ENCODE measurements at places on chromosomes 3 and 15.

- no peak for DNase-seq
Measured at GRCh38 chr15:59028387-59028955, 41.0 kb downstream of the RNF111 start.

- no peak for DNase-seq
Measured at GRCh38 chr15:82799183-82799841, 6.6 kb downstream of the FSD2 start.

DNA sequence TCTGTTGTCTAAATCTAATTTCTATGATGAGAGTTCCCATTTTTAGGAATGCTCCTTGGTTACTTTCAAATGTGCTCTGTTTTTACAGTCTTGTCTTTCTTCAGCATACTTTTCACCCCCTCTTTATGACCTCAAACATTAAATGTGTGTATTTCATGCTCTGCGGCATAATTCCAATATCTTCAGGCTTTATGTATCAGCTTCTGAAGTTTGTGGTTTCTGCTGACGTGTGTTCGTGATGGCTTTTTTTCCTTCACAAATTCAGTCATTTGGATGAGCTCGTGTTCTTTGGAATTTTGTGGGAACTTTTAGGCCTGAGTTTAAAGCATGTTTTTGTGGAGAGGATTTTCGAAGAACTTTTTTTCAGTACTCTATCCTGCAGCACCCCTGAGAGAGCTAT is 97.7 kb upstream of the CHRNA7 start:
- DNase-seq, result no peak

DNA sequence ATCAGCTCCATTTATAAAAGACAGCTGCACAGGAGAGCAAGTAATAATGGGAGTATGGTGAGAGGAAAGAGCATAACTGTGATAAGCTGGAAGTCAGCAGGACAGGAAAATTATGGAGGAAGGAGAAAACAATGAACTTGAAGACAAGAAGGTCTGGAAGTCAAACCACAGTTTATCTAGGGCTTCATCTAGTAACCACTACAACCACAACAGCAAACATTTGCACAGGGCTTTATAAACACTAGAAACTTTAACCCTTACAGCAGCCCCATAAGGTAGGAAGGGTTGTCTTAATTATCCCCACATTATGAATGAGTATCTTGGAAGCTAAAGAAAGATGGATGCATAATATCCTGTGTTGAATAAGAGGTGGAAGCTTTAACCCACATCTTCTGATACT is 820.8 kb downstream of the IGSF11 start:
- DNase-seq, result no peak

- DNase-seq, result no peak
Measured at GRCh38 chr15:65783872-65784271, 8.2 kb downstream of the DENND4A start.

GRCh38 chr15:63442080-63442479 is 60.4 kb upstream of the CA12 start:
- DNase-seq, result no peak

GRCh38 chr3:71083726-71084131 is 499.8 kb downstream of the FOXP1 start:
- DNase-seq, result no peak

DNA sequence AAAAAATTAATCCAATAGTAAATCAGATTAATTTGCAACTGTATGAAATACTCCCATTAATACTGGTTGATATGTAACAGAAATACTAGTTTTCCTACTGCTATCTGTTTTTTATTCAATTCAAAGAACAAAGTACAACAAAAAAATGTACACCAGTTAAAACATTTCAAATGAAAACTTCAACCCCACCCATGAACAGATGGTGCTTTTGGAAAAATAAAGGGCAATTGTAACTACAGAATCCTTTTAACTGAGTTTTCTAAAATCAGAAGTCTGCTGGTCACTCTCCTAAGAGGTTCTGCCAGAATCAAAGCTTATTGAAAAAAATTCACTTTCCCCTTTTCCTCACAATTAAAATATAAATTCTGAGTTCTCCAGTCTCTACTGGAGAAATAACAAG is 34.3 kb downstream of the DENND6A start:
- DNase-seq, result no peak

DNA sequence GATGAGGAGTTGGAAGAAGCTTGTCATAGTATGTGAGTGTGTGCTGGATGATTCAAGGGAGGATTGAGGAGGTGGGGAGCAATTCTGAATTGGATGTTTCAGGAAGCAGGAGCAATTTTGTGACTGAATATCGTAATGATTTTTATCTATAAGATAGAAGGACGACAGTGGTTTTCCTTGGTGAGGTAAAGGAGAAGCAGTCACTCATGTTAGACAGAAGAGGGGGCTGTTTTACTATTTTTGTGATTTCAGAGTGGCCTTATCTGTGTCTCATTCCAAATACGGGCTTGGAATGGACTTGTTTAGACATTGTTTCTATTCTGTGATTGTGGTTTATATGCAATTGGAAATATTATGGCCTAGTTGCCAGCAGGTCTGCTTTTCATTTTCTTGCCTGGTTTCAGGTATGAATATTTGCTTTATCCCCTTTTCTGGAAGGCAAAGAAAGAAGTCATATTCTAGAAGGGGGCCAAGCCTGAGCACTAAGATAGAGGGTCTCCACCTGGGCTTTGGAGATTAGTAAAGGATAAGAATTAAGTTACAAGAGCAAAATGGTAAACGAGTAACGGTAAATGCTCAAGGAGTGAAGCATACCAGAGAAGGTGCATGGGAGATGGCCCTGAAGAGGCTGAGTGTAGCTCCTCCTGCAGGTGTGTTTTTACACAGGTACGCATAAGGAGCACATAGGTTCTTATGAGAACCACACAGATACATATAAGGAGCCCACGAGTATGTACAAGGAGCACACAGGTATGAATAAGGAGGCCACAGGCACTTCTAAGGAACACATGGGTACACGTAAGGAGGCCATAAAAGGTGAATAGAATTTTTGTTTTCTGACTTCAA is 124.6 kb upstream of the KCNAB1 start:
- DNase-seq, result peak; percentile 60

DNA sequence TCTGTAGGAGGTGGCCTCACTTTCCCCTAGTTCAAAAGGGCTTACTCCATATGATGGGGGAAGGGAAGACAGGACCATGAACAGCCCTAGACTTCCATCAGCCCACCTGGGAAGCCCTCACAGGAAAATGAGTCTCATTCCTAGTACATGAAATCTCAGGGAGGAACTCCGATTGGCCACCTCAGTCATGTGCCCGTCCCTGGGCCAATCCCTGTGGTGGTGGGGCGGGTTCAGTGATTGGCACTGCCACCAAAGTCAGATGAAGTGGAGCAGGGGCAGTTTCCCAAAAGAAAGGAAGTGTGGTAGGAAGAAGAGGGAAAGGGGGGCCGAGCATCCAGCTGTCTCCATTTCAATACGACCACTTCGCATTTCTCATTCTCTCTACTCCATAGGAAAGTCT is 25.9 kb upstream of the GP9 start:
- no peak for DNase-seq

GRCh38 chr3:196949285-196949619 is 6.9 kb upstream of the NCBP2 start:
- no peak for DNase-seq

DNA sequence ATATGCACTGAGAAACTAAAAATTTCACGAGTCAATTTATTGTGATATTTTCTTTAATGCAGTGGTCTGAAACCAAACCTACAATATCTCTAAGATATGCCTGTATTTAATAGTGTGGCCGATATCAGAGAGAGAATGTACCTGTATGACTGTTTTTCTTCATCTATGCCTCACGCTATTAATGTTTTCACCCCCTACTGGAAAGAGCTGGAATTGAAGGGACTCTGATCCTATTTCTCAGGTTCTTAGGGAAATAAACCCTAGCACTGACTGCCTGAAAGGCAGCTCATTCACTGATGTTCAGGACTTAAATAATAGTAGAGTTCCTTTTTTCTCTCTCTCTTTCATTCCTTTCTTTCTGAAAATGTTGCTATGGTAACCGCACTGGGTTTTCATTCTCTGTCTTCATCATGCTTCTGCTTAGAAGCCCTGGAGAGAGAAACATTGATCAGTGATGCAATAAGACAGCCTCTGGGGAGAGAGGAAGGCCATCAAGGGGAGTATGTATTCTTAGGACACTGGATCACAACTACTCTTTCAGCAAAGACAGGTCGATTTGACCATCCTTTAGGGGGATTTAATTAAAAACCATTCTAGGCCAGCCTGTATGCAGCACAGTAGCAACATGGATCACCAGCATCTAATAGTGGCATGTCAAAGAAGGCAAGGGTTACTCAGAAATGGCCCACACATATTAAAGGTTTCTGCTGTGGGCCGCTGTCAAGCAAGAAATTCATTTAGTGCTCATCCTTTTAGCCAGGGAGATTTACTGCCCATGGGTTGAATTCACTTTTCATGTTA is 1135.7 kb downstream of the IGSF11 start:
- DNase-seq, result no peak

DNA sequence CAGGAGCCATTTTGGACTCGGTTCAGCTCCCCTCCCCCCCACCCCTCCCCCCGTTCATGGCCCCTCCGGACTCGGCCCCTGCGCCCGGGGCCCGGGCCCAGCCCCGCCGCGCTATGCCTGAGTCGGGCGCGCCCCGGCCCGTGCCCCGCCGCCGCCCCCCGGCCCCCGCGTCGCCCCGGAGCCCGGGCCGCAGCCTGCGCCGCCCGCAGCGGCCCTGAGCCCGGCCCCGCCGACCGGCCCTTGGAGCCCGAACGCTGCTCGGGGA is 155 bp downstream of the ACVR2B start:
- no peak for DNase-seq

DNA sequence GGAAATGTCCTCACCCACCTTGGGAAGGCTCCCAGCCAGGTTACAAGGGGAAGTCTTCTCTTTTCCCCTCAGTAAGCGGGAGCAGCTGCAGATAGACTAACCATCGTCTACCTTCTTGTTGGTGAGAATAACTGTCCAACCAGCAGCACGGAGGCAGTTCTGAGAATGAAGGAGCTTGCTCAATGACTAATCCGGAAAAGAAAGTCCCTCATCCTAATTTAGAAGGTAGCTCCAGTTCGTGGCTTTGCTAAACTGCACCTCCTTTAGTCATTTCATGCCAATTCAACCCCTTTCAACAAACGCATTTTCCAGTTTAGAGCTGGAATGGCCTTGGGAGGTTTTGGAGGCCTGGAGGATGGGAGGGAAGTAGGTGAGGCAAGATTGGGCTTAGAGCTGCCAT is 527.4 kb upstream of the PROK2 start:
- DNase-seq, result no peak

- DNase-seq, result no peak
Measured at GRCh38 chr15:84598250-84598649, 2.6 kb upstream of the ZSCAN2 start.

GRCh38 chr3:194986208-194987043 is 284.5 kb downstream of the XXYLT1 start:
- DNase-seq, result no peak

- no peak for DNase-seq
Measured at GRCh38 chr3:142244056-142244455, 18.7 kb upstream of the GK5 start.

DNA sequence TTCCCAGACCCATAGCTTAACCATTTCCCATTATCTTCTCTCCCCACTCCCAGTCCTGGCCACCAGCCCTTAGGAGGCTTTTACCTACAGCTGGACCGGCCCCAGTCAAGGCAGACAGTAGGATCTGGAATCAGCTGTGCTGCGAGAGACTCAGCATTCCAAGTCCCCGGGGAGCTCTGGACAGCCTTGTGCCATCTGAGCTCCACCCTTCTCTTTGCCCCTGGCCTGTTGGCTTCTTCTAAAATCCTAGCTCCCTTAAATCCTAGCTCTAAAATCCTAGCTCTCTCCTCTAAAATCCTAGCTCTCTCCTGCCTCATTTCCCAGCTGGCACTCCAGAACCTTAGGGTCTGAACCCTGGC is 21.3 kb downstream of the MEGF11 start:
- DNase-seq, result no peak

DNA sequence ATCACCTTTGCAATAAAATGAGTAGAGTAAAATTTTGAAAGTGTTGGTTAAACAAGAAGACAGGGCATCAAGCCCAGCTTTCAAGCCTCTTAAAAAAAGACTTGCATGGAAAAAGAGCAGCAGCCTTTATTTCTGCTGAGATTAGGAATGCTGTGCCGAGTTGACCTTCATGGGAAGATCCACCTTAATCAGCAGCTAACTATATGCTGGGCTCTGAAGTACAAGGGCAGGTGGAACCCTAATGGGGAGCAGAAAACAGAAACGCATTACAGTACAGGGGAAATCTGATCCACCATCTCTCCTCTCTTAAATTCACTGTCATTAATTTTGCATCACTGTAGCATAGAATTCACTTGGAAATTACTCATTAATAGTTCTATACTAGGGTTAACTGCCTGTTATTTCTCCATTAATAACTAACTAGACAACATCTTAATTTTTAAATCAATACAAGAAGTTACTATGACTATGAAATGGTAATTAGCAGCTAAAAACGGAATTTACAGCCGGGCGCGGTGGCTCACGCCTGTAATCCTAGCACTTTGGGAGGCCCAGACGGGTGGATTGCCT is 133.6 kb downstream of the GHSR start:
- DNase-seq, result no peak

GRCh38 chr3:53046171-53047170 is 598 bp upstream of the SFMBT1 start:
- DNase-seq, result peak; percentile 61

GRCh38 chr3:129005526-129006303 is 4.6 kb downstream of the EFCC1 start:
- DNase-seq, result no peak

- no peak for DNase-seq
Measured at GRCh38 chr3:115624901-115625300, 1.6 kb downstream of the GAP43 start.

DNA sequence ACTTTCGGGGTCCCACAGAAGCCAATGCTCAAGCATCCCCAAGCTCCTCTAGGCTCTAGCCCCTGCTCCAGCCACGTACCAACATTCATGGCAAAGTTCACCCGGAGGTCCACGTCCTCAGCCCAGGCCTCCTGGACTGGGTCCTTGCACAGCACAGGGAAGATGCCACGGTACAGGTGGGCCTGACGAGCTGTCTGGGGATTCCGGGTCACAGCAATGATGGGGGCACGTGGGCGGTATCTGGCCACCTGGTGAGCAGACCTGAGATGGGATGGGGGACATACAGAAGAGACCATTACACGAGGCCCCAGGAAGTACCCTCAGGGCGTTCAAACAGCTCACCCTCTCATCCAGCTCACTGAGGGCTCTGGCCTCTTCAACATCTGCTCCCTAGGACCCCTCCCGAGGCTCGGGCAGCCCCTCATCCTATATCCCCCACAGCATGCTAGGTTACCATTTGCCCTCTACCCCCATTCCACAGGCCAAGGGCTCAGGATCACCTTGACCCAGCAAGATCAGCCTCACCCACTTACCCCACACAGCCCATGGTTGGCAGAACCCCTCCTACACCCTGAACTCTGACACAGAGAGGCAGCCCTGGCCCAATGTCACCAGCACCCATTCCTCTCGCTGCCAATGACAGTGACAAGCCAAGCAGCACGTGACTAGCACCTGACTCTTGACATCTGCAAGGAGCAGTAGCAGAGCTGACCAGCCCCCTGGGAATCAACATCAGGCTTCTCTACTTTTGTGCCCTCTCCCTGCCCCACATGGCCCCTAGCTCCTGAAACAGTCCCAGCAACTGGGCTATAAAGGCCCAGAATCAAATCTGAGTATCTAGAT is 3.0 kb upstream of the GRAMD2A start:
- DNase-seq, result no peak

- no peak for DNase-seq
Measured at GRCh38 chr3:12944849-12945248, 103.5 kb upstream of the RPL32 start.

- no peak for DNase-seq
Measured at GRCh38 chr3:32037932-32038267, 56.4 kb downstream of the ZNF860 start.

All from A549 (cell line).